ENCODE measurements at places on chromosomes 13 and 19.

- DNase-seq = no peak
Measured at GRCh38 chr13:66974174-66974573, 256.0 kb downstream of the PCDH9 start.

GRCh38 chr13:29125191-29125933, 305.2 kb downstream of the MTUS2 start:
- no peak for DNase-seq

DNA sequence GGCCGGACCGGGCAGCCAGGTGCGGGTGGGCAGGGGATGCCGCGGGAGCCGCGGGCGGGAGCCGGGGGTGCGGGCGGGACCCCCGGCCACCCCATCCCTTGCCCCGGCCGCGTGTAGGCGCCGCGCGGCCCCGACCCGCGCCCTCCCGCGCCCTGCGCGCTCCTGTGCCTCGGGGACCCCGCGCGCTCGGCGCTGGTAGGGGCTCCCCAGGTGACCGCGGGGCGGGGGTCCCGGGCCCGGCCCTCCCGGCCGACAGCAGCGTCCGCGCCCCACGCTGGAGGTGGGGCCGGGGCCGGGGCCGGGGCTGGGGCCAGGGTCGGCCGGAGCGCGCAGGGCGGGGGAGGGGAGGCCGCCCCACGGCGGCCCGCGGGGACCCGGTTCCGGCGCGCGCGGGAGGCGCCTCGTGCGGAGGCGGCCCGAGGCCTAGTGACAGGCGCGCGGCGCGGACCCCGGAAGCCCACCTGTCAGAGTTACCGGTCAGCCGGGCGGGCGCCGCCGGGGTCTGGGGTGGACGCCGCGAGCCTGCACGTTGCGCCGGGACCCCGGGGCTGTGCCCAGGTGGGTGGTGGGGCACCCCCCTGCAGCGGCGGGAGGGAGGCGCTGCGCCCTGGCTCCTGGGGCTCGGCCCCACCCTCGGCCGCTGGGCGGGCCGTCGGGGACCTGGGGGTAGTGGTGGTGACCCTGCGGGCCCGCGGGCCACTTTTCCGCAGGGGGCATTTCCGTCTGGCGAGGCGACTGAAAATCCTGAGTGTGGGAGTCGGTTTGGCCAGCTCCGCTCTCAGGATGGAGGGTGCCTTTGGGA, 518 bp downstream of the TFDP1 start:
- DNase-seq = peak; percentile 22

DNA sequence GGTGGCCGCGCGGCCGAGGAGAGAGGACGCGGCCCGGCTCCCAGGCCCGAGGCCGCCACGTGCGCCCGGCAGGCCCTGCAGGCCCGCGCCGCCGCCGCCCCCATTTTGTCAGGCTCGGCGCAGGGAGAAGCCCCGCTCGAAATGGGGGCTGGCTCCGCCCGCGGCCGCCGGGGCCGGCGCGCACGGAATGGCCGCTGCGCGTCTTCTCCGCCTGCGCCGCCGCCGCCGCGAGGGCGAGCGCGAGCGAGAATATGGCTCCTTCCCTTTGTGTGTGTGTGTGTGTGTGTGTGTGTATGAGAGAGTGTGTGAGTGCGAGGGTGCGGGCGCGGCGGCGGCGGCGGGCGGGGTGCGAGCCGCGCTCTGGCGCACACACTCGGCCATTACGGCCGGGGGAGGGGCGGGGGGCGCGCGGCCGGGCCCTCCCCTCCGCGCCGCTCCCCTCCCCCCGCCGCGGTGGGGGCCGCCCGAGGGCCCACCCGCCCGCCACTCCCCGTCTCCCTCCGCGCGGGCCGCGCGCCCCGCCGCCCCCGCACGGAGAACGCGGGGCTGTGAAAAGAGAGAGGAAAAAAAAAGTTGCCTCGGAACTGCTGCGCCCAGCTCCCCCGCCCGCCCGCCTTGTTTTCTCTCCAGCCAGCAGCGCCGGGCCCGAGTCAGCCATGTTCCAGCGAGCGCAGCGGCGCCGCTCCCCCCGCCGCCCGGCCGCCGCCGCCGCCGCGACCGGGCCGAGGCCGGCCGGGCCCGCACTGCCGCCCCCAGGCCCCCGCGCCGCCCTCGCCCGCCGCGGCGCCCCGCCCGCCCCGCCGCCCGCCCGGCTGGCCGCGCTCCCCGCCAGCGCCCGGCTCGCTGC, 1.0 kb downstream of the HMGB1 start:
- DNase-seq = peak; percentile 83

- DNase-seq = no peak
Measured at GRCh38 chr13:109465148-109465547, 321.2 kb downstream of the IRS2 start.

DNA sequence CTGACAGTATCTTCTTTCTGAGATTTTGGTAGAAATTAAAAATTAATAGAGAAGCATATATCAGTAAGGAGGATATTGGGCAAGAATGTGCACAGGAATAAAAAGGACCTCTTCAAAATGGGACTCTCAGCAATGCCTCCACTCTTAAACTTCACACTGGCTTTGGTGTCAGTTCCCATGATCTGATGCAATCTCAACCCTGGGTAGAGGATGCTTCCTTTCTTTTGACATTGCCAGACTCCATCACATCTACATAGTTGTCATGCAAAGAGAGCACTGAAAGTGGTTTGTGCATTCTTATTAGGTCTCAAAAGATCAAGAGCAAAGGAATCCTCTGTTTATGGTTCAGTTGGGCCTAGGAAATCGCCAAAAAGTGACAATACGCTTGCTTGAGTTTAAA, 26.3 kb downstream of the STARD13 start:
- no peak for DNase-seq

GRCh38 chr19:47110521-47111005, 3.0 kb downstream of the ZC3H4 start:
- DNase-seq = peak; percentile 59
